ENCODE measurements at places on chromosomes 12 and 14.
A peak's percentile ranks its signal among the peaks of the same experiment; 100 is the strongest.

GRCh38 chr12:99658671-99659349 is 11.3 kb downstream of the GARIN6 start:
- DNase-seq: no peak

DNA sequence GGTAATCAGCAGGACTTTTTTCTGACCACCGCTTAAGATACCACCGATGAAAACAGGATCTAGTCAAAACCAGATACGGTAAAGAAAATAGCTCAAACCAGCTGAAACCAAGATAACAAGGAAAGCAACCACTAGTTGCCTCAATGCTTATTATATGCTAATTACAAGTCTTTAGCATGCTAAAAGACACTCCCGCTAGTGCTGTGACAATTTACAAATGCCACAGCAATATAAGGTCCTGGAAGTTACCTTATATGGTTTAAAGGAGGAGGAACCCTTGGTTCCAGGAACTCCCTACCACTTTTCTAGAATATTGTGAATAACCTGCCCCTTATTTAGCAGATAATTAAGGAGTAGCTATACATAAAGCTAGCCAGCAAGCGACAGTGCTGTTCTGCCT is 976.4 kb upstream of the SEL1L start:
- DNase-seq: no peak

DNA sequence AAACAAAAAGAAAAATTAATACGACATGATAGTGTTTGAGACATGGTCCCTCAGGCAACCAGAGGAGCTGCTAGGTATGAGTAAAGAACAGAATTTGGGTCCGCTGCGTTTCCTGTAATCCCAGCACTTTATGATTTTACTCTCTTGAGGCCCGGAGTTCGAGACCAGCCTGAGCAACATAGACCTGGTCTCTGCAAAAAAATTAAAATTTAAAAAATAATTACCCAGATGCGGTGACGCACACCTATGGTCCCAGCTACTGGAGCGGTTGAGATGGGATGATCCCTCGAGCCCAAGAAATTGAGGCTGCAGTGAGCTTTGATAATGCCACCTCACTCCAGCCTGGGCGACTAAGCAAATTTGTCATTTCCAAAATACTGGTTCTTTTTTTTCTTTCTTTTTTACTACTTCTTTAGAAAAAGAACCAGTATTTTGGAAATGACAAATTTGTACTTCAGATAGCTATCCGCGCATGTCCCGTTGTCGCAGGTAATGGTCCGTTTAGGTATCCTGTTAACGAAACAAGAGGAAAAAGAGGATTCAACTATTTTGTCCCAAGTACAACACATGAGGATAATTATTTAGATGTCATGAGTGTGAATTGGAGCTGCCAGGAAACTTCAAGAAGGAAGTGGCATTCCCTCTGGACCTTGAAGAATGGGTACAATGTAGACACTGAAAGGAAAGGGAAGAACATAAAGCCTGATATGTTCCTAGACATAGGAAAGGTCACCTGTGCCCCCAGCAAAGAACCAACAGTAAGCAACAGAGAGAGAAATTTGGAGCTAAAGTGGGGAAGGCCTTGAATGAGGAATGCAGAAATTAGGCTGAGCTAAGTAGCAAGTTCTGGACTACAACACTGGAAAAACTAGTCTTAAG is 1.2 kb upstream of the HECTD1 start:
- no peak for DNase-seq

GRCh38 chr12:69738351-69739286 is at the start of gene RAB3IP:
Gene RAB3IP, plus strand, starts transcription at chr12:69738860. Its CDS starts 16,549 bp downstream, at chr12:69755409.
- DNase-seq: peak; percentile 87

GRCh38 chr14:65738339-65738738 is 325.8 kb downstream of the FUT8 start:
- no peak for DNase-seq

GRCh38 chr12:101686176-101686575 is 11.3 kb upstream of the CHPT1 start:
- DNase-seq: no peak

- no peak for DNase-seq
These were observed 118.1 kb upstream of the FOXN3 start for GRCh38 chr14:89534902-89535685.

- no peak for DNase-seq
These were observed 211.5 kb upstream of the PWP1 start for GRCh38 chr12:107474099-107474498.

DNA sequence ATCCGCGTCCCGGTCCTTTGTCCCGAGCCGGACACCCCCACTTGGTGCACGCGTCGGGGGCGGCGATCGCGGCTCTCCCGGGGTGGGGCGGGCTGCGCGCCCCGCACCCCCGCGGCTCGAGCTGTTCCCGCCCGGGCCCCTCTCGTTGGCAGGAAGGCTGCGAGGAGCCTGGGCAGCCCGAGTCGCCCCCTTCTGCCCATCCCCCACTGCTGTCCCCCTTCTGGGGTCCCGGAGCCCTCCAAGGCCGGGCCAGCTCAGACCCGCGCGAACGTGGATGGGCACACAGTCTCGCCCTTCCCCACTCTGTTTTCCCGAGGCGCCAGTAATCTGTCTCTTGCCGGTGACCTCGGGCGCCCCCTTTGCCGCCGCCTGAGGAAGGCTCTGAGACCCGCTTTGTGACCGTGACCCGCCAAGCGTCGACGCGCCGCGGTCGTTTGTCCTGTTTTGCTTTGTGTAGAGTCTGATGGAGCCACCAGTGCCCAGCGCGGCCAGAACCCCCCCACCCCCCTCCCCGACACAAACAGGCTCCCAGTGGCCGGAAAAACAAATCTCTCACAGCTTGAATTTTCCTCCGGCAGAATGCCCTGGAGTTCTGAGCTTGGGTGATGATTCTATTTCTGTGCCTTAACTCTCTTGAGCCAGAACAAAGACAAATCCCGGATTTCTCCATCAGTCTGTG is 610 bp downstream of the C14orf132 start:
- no peak for DNase-seq

DNA sequence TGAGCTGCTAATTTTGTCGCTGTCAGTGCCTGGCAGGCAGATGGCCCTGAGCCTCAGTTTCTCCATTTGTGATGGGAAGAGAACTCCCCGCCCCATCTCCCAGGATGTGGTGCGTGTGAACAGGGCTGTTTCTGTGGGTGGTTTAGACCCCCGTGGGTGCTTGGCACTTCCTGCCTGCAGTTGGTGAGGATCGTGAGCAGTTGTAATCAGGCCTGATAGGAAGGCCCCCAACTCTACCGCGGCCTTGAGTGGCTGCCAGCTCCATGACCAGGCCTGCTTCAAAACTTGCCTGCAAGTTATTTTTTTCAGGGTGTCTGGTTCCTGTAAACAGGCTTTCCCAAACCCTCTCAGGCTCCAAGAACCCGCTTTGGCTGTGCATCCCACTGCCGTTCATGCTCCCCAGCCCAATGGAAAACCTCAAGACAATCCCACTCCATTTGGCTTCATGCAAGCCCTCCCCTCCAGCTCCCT is 138.4 kb downstream of the ZFP36L1 start:
- no peak for DNase-seq

DNA sequence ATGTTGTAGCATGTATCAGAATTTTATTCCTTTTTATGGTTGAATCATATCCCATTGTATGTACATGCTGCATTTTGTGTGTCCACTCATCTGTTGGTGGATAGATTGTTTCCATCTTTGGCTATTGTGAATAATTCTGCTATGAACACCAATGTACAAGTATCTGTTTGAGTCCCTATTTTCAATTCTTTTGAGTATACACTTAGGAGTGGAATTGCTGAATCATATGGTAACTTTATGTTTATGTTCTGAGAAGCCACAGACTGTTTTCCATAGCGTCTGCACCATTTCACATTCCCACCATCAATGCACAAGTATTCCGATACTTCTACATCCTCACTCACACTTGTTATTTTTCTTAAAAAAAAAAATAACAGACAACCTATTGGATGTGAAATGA is 91.5 kb downstream of the ARF6 start:
- no peak for DNase-seq

GRCh38 chr14:102882226-102882906 is 40.1 kb upstream of the AMN start:
- DNase-seq: no peak

DNA sequence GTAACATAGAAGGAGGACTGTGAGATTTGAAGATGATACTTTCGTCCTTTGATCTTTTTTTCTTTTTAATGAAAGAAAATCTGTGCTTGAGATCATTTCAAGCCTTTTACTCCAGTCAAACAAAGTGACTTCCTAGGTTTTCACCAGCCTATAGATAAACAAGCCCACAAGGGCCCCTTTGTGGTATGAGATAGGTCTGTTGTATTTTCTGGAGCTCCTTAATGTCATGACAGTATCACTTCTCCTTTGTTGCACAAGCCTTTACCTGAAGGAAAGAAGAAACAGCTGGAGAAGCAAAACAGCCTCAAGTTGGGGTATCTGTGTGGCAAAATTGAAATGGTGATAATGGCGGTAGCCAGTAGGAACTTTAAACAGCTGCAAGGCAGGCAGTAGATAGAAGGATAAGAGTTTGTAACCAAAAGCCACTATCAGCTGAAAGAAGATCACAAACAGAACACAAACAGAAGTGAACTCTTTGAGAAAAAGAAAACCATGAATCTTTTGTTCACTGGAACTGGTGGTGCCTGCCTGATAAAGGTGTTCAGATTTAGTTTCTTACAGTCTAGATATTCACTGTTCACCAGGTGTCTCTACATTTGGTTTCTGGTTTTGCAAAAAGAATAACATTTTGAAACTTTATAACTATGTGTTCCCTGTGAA is 96.8 kb downstream of the LGR5 start:
- no peak for DNase-seq

GRCh38 chr12:53224061-53224896 is 7.7 kb downstream of the RARG start:
- DNase-seq: no peak

DNA sequence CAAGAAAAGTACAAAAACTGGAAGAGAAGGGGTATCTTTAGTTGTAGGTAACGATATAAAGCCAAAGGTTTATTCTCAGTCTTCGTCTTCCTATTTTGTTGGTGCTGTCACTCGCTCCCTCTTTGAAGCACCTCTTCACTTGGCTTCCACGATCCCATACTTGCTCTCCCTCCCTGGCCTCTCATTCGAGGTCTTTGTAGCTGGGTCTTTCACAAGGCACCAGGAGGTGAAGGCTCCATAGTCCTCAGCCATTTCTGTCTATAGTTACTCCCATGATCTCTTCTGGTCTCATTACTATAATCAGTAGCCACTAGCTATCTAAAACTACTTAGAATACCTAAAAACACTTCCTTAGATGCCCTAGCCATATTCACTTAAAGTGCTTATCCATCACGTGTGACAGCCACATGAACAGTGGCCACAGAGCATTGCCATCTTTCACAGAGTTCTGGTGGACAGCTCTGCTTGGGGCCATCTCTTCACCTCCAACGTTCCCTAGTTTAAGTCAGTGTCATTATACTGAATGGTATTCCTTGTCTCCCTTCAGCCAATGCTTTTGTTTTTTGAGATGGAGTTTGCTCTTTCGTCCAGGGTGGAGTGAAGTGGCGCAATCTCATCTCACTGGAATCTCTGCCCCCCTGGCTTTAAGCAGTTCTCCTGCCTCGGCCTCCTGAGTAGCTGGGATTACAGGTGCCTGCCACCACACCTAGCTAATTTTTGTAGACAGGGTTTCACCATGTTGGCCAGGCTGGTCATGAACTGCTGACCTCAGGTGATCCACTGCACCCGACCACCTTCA is 57.1 kb downstream of the ATP2A2 start:
- no peak for DNase-seq

GRCh38 chr14:73736842-73737241 is 22.7 kb upstream of the PNMA1 start:
- no peak for DNase-seq

DNA sequence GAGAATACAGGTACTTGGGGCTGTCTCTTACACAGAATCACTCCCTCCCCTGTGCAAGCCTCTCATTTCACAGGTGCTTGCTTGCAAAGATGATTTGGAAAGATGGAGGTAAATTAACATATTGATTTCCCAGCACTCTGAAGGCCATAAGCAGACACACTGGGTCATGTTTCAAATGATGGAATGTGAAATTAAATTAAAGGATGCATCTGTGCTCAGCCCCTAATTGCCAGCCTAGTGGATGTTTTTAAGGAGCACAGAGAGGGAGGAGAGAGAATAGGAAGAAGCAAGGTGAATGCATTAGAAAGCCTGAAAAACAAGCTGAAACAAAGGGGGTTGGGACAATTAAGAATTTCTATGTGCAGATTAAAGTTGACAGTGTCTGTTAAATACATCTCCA is 96.1 kb upstream of the GRIP1 start:
- no peak for DNase-seq

- DNase-seq: no peak
These were observed at the start of gene KCNK13 for GRCh38 chr14:90061685-90062126. Gene KCNK13, plus strand, starts transcription at chr14:90061994. Its CDS starts 212 bp downstream, at chr14:90062206.

DNA sequence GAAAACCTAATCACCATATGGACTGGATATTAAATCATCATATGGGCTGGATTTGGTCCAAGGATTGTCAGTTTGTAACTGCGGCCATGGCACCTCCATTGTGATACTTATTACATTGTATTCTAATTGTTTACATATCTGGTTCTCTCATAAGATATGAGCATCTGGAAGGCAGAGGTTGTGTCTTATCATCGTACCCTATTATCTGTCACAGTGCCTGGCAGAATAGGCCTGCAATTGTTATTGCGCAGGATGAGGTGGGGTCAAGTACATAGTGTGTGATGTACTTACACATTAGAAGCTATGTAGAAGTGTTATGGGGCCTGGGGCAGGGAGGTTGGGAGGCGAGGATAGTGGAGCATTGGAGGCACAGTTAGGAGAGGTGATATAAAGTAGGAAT is 4.7 kb downstream of the IFT43 start:
- no peak for DNase-seq

DNA sequence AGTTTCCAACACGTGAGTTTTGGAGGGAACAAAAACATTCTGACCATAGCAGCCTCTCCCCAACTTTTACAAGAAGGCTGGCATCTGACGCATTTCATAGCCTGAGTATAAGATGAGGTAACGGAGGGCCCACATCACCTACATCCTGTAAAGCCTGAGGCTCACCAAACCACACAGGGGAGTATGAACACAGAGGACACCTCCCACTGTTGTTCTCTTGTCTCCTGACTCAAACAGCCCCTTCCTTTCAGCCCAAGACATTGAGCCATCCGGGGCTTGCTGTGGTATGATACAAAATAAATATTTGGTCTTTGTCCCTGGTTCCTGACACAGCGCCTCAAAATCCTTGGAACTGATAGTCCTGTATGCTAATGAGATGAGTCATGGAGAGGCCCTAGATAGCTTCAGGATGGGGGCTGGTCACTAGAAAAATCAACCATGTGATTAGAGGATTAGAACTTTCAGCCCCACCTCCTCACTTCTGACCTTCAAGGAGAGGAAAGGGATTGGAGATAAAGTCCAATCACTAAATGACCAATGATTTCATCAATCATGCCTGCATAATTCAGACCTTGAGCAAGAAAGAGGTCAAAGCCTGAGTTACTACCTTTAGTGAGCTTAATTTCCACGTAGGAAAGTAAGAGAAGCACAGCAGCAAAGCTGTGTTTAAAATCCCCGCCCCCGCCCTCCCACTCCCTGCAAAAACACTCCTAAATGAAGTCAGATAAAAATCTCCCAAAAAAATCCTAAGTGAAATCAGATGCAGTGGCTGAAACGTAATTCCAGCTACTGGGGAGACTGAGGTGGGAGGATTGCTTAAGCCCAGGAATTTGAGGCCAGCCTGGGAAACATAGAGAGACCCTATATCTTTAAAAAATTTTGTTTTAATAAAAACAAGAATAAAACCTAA is 236.4 kb downstream of the PCNX1 start:
- DNase-seq: no peak

Data from hematopoietic multipotent progenitor cell treated with erythropoietin and hydrocortisone succinate and interleukin-3 and kit ligand, for 15 days (in vitro differentiated cells).